Right cardiac atrium (tissue), 5 donors: ENCODE measurements at places on chromosomes 4 and X. TPM values are rescaled to one million over a fixed set of nuclear protein-coding genes. Genes with fewer than 3 reads are reported as not detected.

CDS1 gene
- 0.25 TPM for total RNA-seq

FTHL17 gene
- not detected for total RNA-seq

CCDC120 gene
- total RNA-seq: 2.7 TPM

INPP4B gene
- 13.2 TPM for total RNA-seq

ARFIP1 gene
- total RNA-seq: 18.6 TPM

EBP gene
- 85.3 TPM for total RNA-seq

IRAK1 gene
- total RNA-seq: 33.2 TPM

MYOZ2 gene
- total RNA-seq: 623 TPM

TIGD4 gene
- 0.19 TPM for total RNA-seq

DNAJB14 gene
- total RNA-seq: 25.3 TPM

HDX gene
- 4.2 TPM for total RNA-seq

HTR2C gene
- total RNA-seq: not detected

ITGB1BP2 gene
- 113 TPM for total RNA-seq

TMEM35A gene
- 0.43 TPM for total RNA-seq

PDCL2 gene
- not detected for total RNA-seq

XAGE3 gene
- total RNA-seq: not detected

SHROOM2 gene
- 2.7 TPM for total RNA-seq

ANXA3 gene
- 10.9 TPM for total RNA-seq

PNMA5 gene
- not detected for total RNA-seq

MAGED4 gene
- 0.94 TPM for total RNA-seq

SMR3B gene
- total RNA-seq: not detected

MAGEA2B gene
- total RNA-seq: not detected

NXF2 gene
- not detected for total RNA-seq

NUDT11 gene
- total RNA-seq: 0.20 TPM

NR3C2 gene
- total RNA-seq: 24.3 TPM

ZFYVE28 gene
- total RNA-seq: 5.9 TPM

ADAMTS3 gene
- 2.4 TPM for total RNA-seq

SHOX gene
- total RNA-seq: not detected

ASB9 gene
- 1.6 TPM for total RNA-seq

ARR3 gene
- total RNA-seq: not detected

PAGE2B gene
- total RNA-seq: not detected
